ENCODE measurements at places on chromosomes 5 and 9.

- DNase-seq: peak; percentile 4
These were observed 53.7 kb downstream of the RGMB start for GRCh38 chr5:98827161-98827560.

DNA sequence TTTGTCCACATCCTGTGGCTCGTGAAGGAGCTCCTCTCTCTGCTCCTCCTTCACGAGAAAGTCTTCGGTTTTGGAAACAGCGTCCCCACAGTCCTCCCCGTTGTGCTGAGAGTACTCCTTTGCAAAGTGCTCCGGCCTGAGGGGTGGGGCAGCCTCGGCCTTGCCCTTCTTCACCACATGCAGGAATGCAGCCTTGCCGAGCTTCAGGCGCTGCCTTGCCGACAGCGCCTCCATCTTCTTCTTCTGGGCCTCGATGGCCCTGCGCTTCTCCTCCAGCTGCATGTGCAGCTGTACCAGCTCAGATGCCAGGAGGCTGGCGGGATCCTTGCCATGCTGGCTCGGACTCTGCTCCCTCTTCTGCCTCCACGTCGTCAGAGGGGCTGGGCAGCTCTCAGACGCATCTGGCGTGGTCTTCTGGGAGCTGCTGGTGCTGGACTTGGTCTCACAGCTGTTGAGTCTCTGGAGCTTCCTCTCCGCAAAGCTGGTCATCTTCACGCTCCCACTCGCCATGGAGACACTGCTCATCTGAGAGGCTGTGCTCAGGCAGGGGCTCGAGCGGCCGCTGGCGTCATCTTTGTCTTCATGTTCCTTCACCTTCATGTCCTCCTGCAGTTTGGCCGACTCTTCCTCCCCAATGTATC, 85.5 kb downstream of the CAMSAP1 start:
- DNase-seq: no peak

GRCh38 chr5:30572279-30572678, 621.2 kb upstream of the CDH6 start:
- no peak for DNase-seq

- no peak for DNase-seq
These were observed 63.1 kb downstream of the RAB14 start for GRCh38 chr9:121138561-121138960.

DNA sequence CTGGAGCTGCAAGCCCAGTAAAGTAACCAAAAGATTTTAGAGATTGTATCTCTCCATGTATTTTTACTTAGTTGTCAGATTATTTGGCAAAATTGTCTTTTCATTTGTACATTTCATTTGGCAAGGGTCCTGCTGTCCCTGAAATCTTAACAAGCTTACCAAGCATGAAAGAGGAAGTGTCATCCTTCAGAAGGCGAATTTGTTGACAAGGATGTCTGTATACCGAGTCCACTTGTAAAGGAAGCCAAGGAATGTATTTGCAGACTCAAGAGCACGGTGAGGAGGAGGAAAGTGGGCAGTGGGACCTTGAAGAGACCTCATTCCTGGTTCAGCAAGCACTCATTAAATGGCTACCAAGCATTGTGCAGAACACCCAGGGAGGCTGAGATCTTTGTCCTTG, 7.5 kb upstream of the OTULINL start:
- no peak for DNase-seq
